ENCODE measurements at places on chromosomes 2 and 18. TPM values are rescaled to one million over a fixed set of nuclear protein-coding genes. Genes with fewer than 3 reads are reported as not detected.

DSG4 gene
- total RNA-seq: under 0.01 TPM

TLX2 gene
- 0.19 TPM for total RNA-seq

SLC14A1 gene
- total RNA-seq: not detected

EHBP1 gene
- 101 TPM for total RNA-seq

RAMP1 gene
- total RNA-seq: 3.7 TPM

SLC30A3 gene
- not detected for total RNA-seq

KCNE4 gene
- 0.33 TPM for total RNA-seq

GPR17 gene
- not detected for total RNA-seq

DNA sequence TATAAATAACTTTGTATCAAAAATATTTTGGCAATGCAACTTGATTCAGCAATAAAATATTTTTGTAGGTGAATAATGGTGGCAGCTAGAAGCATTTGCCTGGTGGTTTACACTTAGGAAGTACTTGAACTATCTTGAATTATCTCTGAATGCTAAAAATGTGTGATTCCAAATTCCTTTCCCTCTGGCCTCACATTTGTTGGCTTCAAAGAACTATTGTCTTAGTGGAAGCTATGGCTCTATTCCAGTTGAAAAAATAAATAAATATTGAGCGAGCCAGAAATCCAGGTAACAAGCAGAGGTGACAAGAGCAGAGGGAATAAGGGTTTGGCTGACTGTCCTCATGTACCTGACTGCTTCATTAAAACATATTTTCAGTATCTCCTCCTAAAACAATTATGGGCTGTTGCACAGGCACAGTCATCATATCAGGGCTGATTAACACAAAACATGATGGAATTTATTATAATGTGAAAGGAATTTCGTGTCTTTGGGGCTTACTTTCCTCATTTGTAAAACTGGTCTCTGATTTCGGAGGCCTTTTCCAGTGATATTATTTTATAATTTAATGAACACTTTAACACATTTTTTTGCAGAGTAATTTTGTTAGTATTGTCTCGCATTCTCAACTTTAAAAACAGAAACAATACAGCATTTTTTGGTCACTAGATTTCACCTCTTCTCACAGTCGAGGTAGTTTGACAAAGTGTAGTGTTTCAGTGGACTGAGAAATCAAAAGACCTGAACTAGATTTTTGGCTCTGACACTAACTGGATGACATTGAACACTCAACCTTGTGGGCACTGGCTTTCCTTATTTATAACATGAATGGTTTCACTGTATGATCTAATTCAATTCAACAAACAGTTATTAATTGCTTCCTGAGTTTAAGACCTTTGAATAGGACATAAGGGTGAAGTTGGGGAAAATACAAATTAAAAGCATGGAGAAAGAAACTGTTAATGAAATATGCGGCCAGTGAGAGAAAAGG is 7.8 kb upstream of the CAVIN2 start:
- DNase-seq: no peak

GRCh38 chr2:75003773-75004172 is 45.3 kb downstream of the POLE4 start:
- DNase-seq: no peak

DNA sequence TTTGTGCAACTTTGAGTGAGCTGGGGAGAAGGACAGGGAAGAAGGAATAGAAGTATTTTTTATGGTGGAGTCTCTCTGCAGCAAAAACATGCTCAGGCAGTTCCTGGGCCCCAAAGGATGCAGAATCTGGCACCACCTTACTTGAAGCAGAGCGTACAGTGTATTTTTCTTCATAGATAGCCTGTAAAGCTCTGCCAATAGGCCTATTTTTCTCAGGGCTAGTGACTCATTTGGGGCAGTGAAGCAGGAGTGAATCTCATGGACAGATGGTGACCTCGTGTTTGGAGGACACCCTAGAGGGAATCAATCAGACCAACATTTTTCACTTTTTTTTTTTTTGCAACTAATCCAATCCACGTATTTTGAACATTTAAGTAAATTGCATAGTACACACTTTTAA is 268.1 kb upstream of the CXCR4 start:
- no peak for DNase-seq

- no peak for DNase-seq
These were observed 126.8 kb downstream of the OSR1 start for GRCh38 chr2:19231625-19232024.

DNA sequence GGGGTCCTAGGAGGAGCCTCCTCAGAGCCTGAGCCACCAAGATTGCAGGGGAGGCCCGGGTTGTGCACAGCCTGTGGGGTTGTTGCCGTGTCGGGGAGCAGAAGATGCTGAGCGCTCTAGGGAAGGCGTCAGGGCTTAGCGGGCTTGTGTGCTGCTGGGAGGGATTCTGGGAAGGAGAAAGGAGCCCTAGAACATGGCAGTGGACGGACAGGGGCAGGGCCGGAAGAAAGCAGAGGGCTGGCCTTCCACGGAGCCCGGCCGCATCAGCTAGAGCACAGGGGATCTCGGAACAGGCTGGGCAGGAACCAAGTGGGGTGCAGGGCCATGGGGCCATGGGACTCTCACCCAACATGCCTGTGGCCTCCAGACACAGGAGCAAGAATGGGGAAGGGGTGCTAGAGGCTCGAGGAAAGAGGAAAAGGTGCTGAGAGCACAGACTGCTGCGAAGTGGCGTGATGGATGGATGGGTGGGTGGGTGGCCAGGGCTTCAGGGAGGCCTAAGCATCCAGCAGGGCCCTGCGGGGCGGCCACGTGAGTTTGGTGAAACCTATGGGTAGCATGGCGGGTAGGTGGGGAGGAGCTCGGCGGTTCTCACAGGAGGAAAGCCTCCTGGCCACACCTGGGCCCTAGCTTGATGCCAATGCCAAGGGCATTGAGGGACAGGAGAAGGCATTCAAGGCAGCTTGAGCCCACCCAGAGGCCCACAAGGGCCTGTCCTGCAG is 35.8 kb downstream of the MTERF4 start:
- no peak for DNase-seq

GRCh38 chr2:64809216-64809615 is 155.5 kb upstream of the SERTAD2 start:
- no peak for DNase-seq

GRCh38 chr2:8457092-8457481 is 224.8 kb upstream of the ID2 start:
- DNase-seq: no peak

DNA sequence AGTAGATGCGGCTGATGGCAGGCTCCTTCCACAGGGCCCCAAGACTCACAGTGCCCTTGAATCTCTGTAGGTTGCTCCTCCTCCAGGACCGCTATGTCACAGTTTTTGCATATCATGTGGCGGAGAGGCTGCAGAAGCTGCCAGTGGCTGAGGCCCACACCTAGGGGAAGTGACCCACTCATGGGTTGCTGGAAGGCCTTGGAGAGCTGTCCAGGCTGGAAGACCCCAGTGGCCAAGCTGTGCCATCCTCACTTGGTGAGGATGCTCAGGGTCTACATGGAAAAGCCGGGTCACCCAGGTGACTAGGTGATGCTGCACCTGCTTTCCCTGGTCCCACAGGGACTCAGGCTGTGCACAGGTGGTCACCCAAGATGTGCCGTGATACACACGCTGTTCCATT is 90.6 kb downstream of the SEPTIN10 start:
- no peak for DNase-seq

DNA sequence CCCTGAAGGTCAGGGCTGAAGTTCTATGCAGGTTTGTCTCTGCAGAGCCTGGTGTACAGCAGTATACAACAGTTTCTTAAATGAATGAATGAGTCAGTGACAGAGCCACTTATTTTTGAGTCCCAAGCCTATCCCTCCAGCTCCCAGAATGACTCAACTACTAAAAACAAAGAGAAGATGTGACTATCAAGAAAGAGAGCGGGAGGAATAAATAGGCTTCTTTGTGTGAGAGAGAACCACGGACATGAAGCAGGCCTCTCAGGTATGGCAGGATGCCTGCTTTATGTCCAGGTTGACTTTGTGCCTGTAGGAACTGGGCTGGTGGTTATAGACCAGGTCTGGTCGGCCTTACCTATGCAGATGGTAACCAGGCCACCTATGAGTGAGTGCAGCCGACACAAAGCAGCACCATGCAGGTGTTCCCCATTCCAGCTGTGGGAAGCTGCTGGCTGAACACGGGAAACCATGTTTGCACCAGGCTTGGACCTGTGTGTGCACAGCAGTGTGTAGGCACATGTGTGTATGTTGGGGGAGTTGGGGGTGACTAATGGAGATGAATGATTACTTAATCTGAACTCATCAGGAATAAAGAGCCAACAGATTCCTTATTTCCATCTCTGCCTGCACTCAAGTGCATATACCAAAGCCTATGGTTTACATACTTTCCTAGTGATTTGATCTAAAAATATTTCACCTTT is 171.0 kb downstream of the OSR1 start:
- DNase-seq: peak; percentile 95

DNA sequence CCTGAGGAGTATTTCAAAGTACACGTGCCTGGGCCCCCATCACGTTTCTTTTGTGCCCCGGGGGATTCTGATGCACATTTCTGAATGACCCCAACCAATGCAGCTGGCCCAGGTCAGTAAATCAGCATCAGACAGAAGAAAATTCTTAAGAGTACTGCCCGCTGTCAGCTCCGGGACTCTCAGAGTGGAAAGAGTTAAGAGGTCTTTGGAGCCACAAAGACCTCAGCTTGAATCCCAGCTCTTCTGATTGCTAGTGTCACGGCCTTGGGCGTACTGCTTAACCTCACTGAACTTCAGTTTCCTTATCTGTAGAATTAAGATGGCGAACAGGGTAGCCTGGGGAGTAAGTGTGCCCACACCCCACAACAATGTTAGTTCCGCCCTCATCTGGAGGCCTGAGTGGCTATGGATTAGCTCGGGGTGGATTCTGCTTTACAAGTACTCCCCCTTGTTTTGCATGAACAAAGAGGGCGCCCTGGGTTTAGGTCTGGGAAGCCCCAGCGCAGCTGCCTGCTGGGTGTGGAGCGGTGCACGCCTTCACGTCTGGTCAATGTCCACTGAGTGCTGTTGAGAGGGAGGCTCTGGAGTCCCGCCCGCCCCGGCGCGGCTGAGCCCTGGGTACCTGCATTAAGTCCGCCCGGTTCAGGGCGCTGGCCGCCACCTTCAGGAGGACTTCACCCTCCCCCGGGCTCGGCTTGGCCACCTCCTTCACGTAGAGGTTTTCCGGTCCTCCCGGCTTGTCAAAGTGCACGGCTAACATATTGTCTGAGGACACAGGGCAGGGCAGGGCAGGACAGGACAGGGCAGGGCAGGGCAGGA is 858 bp downstream of the TP53I3 start:
- peak; percentile 94 for DNase-seq

DNA sequence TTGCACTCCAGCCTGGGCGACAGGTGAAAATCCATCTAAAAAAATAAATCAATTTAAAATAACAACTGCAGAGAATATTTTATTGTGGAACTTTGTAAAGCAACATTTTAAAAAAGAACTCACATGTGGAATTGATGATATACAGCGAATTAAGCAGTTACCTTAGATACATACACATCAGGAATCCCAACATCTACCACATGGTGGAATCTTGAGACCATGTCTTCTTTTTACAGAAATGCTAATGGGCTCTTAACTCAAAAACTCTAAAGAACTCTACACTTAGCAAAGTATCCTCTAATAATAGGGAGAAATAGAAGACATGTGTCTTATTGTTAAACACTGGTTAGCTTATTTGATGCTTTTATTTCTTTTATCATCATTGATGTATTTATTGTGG is 373.6 kb downstream of the CDH7 start:
- DNase-seq: no peak

GRCh38 chr2:122639711-122640110 is 884.3 kb downstream of the TSN start:
- DNase-seq: no peak

DNA sequence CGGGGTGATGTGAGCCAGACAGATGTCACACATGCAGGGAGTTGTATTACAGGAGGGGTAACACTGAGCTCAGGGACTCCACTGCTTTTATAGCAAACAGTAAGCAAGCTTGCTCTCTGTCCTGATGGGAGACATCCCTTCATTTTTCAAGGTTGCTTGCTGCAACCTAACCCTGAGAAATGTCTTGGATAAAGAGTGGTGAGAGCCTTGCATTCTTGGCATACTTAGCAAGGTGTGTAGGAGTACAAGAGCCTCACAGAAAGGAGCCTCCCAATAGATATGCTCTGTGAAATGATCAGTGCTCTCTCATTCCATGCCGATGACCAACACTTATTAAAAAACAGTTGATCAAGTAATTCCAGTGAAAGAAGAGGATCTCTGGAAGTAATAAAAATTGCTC is 8.1 kb downstream of the PFN4 start:
- DNase-seq: peak; percentile 63

- no peak for DNase-seq
These were observed 40.8 kb upstream of the FRZB start for GRCh38 chr2:182907081-182907830.

DNA sequence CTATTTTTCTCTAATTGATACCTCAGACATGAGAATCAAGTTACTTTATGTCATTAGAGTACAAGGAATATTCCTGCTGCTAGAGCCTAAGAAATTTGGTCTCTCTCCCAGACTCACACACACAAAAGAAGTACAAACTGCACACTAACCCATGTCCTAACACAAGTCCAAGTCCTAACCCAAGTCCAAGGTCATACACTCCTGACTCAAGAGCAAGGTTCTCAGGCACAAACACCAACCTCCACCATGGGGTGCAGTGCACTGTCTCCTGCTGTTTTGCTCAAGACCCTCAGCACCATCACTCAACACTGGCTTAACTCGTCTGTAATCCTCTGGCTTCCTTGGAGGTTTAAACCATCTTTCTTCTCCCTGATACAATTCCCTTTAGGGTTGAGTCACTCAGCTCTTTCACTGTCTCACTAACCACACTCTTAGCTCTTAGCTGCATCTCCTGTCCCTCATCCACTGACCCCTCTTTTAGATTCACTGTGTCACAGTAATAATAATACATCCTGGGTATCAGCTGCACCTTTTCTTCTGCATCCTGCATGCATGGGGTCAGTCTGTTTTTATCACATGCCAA is 129.8 kb downstream of the BCL2L11 start:
- no peak for DNase-seq

Measured in mammary epithelial cell (primary cell).